ENCODE measurements at places on chromosomes 1 and 21.

DNA sequence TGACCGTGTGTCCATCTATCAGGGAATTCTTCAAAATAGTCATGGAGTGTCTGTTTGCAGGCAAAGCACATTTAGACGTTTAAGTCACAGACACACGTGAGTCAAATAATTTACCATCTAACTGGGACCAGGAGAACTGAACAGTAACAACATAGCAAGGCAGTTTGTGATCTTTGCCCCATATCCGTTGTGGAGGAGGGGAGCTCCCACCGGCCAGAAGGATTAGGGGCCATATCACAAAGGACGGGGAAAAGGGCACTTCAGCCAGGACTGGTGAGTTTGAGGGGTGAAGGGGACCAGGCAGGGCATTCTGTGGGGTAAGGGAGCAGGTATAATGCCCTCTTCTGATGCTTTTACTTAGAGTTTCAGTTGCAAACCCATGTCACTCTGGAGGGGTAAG lies 22.9 kb downstream of the ELAPOR1 start:
- DNase-seq: no peak

DNA sequence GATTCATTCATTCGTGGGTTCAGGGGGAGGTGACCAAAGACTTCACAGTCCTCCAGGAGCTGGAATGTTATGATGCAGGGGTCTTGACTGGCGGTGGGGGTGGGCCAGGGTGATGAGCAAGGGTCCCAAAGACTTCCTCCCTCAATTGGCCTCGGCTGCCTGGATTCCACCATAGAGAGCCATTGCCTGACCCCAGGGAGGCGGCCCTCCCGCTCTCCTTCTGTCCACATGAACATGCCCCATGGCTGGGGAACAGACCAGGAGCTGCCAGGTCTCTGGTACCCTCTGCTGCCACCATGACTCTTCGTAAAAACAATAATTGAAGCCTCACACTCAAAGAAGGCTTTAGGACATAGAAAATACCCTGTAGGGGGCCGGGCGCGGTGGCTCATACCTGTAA lies 102.5 kb upstream of the CASZ1 start:
- DNase-seq: no peak

GRCh38 chr1:11012260-11013159 lies at the start of gene TARDBP:
TSS of gene TARDBP (plus strand) at chr1:11012654. CDS start at chr1:11013728, 1,074 bp downstream.
- peak; percentile 84 for DNase-seq

DNA sequence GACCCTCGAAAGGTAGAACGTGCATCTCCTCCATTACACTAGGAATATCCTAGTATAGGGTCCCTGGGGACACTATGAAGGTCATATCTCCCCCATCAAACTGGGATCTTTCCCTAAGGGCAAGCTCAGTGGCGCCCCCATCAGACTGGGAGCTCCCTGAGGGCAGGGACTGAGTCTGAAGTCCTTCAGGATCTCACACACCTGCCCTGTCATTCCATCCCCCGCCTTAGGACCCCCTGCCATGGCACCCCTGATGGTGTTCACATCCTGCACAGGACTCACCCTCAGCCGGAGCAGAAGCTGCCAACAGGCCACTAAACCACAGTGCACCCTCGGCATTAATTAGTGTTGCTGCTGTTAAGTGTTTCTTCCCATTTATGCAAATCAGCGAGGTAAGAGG lies 50.4 kb downstream of the IGSF21 start:
- DNase-seq: no peak

DNA sequence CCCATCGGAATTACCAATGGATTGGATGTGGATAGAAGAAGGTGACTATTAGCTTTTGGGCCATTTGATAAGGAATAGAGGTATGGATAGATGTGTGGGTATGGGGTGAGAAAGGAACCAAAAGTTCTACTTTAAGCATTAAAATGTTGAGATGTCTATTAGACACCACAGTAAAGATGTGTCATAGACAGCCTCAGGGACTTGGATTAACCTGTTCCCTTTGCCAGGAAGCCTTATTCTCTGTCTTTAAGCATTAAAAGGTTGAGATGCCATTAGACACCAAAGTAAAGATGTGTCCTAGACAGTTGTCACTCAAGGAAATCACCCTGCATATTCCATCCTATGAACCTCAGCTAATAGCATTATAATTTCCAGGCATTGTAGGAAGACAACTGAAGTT lies 11.0 kb upstream of the DENND1B start:
- DNase-seq: no peak

GRCh38 chr1:161481624-161482392 lies 23.4 kb upstream of the FCGR2A start:
- DNase-seq: no peak

DNA sequence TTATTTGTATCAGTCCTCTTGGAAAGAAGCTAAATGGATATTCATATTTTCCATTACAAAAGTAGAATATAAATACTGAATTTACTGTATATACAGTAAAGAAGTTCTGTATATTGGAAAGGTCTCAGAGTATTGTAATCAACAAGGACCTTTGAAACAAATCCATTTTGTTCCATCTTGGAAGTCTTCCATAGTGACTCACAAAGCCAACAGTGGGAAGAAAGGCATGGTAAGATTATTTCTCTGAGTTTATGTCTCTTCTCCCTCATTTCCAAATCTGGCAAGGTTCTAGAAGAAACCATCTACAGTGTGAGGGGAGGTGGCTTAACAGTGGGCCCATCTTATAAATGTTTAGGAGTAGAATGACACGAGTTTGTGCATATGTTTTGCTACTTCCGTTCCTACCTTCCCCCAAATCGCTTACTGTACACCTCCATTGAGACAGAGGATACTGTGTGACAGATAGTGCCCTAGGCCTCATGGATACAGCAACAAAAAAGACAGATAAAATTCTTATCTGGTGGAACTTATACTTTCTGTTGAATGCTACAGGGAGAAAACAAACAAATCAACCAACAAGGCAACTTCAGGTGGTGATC lies 22.1 kb upstream of the SSX2IP start:
- no peak for DNase-seq

DNA sequence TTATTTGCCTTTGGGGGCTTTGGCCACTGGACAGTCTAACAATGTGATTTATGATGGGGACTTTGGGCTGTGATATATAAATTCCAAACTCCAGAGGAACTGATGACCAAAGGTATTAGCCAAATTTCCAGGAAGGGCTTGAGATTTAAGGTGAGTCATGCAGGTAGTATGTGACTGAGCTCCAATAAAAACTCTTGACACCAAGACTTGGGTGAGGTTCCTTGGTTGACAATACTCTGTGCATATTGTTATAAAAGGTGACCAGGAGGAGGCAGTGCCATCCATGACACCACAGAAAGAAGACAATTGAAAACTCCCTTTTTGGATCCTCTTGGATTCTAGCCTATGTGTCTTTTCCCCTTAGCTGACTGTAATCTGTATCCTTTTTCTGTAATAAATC lies 392.7 kb upstream of the LRRC7 start:
- DNase-seq: no peak

DNA sequence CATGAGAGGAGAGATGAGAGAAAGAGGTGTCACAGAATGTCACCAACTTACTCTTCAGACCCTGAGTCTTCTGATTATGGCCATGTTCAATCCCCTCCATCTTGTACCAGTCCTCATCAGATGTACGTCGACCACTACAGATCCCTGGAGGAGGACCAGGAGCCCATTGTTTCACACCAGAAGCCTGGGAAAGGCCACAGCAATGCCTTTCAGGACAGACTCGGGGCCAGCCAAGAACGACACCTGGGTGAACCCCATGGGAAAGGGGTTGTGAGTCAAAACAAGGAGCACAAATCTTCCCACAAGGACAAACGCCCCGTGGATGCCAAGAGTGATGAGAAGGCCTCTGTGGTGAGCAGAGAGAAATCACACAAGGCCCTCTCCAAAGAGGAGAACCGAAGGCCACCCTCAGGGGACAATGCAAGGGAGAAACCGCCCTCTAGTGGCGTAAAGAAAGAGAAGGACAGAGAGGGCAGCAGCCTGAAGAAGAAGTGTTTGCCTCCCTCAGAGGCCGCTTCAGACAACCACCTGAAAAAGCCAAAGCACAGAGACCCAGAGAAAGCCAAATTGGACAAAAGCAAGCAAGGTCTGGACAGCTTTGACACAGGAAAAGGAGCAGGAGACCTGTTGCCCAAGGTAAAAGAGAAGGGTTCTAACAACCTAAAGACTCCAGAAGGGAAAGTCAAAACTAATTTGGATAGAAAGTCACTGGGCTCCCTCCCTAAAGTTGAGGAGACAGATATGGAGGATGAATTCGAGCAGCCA lies 8.0 kb downstream of the ELOA start:
- no peak for DNase-seq

DNA sequence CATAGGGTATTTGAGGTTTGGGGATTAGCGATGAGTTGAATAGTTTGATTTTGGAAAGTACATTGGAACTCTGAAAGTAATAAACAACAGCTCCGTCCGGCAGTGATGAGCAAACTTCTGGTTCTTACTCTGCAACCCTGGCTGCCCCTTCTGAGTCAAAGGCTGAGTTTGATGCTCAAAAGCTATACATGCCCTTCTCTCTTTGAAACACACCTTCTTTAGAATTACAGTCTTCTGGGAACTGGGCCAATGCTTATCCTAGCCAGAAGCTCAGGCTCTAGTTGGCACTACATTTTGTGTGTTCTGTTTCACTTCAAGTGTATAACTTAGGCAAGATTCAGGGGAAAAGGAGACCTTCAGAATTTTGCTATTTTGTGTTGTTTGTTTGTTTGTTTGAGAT lies 9.3 kb downstream of the AHCYL1 start:
- DNase-seq: no peak

GRCh38 chr1:246969621-246970020 lies 37.9 kb upstream of the AHCTF1 start:
- DNase-seq: no peak

GRCh38 chr21:43282358-43283120 lies 113.7 kb downstream of the CRYAA start:
- DNase-seq: no peak

DNA sequence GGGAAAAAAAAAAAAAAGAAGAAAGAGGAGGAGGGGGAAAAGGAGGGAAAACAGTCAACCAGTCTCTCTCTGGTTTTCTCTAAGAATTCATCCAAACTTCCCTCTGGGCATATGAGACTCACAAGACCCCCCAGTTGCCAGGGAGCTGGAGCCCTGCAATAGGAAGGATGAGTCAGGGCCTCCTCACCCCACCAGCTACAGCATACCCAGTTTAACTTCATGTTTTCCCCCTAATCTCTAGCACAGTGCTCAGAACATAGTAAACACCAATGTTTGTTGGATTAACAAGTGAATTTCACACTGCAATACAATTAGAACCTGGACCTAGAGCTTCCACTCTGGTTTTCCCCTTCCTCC lies 7.8 kb downstream of the F11R start:
- no peak for DNase-seq

DNA sequence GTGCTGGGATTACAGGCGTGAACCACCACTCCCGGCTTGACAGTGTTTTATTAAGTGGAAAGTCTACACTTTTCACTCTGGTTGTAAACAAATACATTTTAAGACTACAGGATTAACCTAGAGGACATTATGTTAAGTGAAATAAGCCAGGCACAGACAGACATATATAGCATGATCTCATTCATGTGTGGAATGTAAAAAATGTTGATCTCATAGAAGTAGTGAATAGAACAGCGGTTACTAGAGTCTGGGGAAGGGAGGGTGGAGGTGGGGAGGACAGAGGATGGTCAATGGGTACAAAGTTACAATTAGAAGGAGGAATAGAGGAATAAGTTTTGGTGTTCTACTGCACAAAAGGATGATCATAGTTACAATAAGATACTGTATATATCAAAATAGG lies 16.9 kb downstream of the CTH start:
- no peak for DNase-seq

GRCh38 chr1:200471739-200472138 lies 61.9 kb upstream of the ZNF281 start:
- no peak for DNase-seq

Data from activated CD8-positive, alpha-beta memory T cell treated with anti-CD3 and anti-CD28 coated beads for 1 hour (primary cell).